ENCODE measurements at places on chromosomes 7 and 10.

DNA sequence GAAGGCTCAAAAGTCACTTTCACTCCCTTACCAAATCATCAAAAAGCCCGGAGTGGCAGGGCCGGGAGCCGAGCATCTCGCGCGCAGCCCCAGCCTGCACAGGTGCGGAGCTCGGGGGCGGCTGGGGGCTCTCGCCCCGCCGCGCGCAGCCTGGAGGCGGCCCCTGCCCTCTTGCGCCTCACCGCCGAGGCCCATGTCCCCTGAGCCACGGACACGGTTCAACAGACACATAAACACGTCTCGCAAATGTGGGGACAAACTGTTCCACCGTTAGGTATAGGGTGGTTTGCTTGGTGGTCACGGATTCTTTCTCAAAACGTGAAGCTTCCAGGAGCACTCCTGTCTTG lies 700 bp downstream of the GSAP start:
- no peak for DNase-seq

GRCh38 chr10:101112799-101113594 lies 18.1 kb upstream of the TLX1 start:
- no peak for DNase-seq

- no peak for DNase-seq
Measured at GRCh38 chr10:30873411-30873810, 158.3 kb downstream of the ZNF438 start.

DNA sequence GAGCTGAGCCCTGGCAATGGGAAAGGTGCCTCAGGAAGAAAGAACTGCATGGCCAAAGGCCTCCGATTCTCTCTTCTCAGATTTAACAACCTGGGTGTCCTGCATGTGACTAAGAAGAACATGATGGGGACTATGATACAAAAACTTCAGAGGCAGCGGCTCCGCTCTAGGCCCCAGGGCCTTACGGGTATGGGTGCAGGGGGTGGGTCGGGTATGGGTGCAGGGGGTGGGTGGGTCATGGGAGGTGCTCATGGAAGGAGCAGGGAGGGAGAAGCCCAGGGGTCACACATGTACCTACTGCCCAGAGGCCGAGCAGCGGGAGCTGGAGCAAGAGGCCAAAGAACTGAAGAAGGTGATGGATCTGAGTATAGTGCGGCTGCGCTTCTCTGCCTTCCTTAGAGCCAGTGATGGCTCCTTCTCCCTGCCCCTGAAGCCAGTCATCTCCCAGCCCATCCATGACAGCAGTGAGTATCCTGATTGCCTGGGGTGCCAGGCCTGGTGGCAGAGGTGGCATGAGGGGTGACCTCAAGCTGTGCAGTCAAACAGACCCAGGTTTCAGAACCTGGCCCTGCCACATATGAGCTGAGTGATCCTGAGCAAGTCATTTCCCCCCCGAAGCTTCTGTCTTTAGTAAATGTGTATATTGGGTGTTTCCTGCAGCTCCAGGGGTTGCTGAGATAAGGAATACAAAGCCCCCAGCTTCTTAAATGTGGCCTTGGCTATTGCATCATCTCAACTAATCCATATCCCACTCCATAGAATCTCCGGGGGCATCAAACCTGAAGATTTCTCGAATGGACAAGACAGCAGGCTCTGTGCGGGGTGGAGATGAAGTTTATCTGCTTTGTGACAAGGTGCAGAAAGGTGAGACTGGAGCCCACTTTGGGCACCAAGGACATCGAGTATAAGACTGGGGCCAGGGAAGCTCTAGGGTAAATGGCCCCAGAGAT lies 2.0 kb downstream of the NFKB2 start:
- DNase-seq, result no peak

- DNase-seq, result peak; percentile 85
Measured at GRCh38 chr10:74056050-74056818, 58.3 kb downstream of the VCL start.

DNA sequence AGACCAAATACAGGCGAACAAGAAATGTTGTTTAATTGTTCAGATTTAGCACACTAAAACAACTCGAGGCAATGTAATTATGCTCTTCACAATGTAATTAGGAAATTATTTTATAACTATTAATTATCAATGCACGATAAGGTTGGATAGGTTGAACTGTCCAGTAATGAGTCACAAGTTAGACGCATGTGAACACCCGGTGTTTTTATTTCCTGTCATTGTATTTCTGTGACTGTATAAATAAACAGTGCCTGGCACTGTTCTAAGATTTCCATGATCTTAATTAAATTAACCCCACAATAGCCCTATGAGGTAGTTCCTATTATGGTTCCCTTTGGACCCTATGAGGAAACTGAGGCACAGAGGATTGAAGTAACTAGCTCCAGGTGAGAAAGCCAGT lies 26.2 kb downstream of the C10orf105 start:
- no peak for DNase-seq

- DNase-seq, result peak; percentile 65
Measured at GRCh38 chr7:30845426-30846135, 66.1 kb upstream of the AQP1 start.

DNA sequence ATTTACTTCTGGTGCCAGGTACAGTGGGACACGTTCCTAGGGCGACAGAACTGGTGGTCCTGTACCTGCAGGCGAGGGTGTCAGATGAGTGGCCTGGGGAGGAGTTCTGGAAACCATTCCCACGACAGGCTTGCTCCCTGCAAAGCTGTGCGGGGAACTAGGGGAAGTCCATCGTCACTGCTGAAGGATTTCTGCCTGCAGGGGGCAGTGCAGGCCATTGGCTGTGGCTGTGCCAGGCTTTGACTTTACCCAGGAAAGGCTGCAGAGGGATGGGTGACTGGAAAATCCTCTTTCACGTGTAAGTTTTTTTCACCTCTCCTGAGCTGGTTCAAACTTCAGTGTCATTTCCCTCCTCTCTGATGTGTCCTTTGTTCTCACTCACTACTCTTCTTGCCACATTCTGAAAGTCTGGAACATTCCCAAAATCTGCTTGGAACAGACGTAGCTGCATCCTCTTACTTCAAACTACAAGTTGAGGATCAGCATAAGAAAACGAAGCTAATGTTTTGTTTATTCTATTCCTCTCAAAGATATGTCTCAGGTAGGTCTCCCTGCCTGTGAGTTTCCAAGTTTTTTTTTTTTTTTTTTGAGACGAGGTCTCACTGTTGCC lies 126.5 kb downstream of the SH2D4B start:
- DNase-seq, result peak; percentile 33

GRCh38 chr10:60537697-60538096 lies 148.0 kb upstream of the ANK3 start:
- peak; percentile 1 for DNase-seq

GRCh38 chr10:132715776-132716680 lies 69.9 kb downstream of the NKX6-2 start:
- no peak for DNase-seq

DNA sequence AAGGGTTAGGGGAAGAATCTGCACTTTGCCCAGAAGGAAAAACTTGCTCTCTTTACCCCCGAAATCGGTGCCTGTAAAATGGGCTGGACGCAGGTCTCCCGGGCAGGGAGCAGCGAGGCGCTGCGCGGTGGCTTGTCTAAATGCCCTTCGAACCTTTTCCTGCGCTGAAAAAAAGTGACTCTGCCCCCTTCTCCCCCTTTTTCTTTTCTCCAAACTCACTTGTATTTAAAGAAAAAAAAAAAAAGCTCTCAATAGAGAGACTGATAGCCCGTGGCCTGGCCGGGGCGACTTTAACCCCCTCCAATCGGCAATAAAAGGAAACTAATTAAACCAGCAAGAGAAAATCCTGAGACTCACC lies 286 bp downstream of the SP8 start:
- no peak for DNase-seq

DNA sequence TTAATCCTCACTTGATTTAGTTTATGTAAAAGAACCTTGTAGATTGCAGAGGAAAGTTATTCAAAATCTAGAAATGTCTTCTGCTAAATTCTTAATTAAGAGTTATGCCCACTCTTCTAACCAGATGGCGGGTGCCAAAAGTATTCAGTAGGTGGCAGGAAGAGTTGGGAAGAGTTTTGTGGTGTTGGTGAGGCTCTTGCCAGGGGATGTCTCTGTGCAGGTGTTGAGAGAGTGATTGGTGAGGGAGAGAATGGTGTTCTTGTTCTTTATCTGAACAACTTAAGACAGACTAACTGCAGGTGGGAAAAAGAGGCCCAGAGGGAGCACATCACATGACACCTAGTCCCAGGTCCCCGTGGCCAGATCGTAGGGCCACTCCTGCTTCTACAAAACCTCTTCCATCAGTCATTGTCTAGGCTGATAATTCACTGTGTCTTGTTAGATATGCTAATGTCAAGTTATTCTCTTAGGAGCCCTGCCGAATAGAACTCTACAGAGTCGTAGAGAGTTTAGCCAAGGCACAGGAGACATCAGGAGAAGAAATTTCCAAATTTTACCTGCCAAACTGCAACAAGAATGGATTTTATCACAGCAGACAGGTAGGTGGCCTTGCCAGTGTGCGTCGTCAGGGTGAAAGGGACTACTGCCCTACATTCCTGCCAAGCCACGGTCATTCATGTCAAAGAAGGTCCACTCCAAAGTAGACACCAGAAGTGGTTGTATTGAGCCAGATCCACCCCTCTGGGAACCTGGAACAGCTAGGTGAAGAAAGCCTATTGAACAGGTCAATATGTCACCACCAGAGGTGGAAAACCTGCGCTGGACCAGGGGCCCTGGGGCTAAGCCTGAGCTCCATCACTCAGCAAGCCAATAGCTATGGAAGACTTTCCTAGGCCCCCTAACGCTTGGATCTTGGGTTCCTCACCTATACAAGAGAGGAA lies 3.4 kb downstream of the IGFBP1 start:
- DNase-seq, result no peak

- DNase-seq, result no peak
Measured at GRCh38 chr10:133109711-133110110, 22.0 kb downstream of the ADGRA1 start.

All from IMR-90 (cell line).